Activated CD4-positive, alpha-beta T cell treated with anti-CD3 and anti-CD28 coated beads, Interleukin-2, amount 50 U/mL, for 4 hours (primary cell): ENCODE measurements at places on chromosomes 1 and 21.
A peak's percentile ranks its signal among the peaks of the same experiment; 100 is the strongest.

GRCh38 chr1:48572646-48573258 is 100.7 kb upstream of the SPATA6 start:
- DNase-seq: no peak

DNA sequence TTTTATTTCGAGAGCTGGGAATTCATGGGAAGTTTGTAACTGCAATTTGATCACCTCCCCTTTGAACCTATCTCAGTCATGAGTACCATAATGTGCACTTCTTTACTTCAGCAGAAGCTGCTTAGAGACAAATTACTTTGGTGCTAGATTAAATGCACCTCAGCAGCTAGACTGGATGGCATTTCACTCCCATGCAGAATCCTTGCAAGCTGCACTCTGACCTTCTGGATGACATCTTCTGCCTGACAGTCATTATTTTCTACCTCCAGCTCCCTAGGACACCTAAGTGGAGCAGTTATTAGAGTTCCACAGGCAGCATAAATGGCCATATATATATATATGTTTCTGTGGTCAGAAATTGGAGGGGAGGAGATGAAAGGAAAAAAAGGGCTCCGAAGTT is 366.0 kb upstream of the TMPRSS15 start:
- no peak for DNase-seq

GRCh38 chr1:38191461-38191860 is 144.9 kb upstream of the POU3F1 start:
- no peak for DNase-seq

- DNase-seq: no peak
These were observed 1.7 kb downstream of the ZC3H12A start for GRCh38 chr1:37476087-37476452.

- DNase-seq: no peak
These were observed 18.0 kb downstream of the DENND2C start for GRCh38 chr1:114651893-114652292.

DNA sequence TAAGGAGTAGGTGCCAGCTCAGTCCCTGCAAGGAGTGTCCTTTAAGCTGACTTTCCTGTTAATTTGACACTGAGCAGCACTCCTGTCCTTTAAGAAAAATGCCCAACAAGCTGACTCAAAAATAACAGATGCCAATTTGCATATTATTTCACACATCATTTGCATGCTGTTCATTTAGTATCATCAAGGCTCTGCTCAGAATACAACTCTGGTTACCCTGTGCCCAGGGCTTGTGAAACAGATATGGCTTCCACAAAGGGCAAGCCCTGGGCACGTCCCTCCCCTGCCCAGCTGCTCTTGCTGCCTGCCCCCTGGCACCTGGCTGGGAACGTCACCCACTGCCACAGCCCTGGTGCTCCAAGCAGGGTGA is 10.3 kb downstream of the KCNN3 start:
- DNase-seq: no peak

GRCh38 chr1:184788970-184789369 is 34.3 kb upstream of the EDEM3 start:
- DNase-seq: no peak

DNA sequence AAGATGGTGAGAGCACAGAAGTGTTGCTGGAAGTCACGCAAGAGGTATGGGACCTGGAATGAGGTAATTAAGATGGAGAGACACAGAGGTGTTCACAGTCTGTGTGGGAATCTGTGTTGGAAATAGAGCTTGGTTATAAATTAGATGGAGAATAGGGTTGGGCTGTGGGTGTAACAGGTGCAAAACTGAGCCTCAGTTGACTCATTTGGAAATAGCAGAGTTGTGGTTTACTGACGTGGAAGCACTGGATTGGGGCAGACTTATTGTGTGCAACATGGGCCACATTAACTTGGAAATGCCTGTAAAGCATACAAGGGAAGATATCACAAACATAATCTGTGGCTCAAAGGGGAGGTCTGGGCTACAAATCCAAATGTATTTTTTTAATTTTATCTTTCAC is 13.0 kb downstream of the CAMSAP2 start:
- no peak for DNase-seq

DNA sequence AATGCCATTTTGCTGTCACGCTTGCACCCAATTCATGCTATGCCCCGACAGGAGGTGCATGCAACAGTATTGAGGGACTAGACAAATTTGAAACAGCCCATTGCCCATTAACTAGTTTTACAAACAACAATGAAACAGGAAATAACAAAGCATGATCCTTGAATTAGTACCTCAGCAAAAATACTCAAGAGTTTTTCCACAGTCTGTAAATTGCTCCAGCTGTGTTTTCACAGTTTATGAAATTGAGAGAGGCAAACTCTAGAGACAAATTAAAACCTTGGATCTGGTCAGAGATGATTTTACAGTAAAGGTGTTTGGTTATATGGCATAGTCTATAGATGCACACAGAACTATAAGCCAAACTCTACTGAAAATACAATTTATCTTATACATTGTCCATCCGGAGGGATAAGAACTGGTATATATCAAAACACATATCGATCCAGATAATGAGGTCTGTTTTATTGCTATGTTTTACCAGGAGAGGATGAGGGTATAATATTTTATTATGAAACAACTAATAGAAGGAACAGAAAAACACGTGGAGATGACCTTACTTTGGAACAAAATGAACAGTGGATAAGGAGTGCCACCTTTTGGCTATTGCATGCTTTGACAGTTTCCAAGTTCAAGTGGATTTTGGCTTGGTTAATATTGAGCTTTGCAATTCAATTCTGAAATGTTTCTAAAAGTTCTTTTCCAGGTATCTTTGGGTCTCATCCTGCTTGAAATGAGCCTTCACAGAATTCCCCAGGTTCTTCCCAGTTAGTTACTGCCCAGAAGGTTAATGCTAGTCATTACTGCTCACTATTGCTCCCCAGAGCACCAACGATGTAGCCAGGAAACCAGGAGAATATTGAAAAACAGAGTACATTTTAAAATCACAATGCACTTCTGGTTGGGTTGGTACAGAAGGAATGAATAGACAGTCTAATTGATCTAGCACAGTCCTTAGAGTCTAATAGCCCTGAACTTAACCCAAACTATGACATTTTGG is 45.7 kb downstream of the ZC3H11B start:
- no peak for DNase-seq

GRCh38 chr1:234931404-234931973 is 197.1 kb downstream of the TOMM20 start:
- DNase-seq: no peak

GRCh38 chr1:55374801-55375616 is 159.8 kb upstream of the USP24 start:
- no peak for DNase-seq

DNA sequence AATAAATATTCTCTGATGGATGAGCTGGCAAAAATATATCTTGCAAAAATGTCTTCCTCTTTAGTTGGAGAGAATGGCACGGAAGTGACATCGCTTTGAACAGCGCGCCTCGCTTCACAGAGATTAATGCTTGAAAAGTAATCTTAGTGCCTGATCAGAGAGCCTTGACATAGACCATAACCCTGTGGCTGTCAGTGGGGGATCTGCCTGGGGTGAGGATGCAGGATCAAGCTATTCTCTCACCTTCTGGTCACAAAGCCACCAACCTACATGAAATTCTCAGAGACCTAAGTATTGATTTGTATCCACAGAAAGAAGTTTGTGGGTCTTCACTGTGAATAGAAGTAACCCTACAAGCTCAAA is 492.6 kb downstream of the LMO4 start:
- no peak for DNase-seq

DNA sequence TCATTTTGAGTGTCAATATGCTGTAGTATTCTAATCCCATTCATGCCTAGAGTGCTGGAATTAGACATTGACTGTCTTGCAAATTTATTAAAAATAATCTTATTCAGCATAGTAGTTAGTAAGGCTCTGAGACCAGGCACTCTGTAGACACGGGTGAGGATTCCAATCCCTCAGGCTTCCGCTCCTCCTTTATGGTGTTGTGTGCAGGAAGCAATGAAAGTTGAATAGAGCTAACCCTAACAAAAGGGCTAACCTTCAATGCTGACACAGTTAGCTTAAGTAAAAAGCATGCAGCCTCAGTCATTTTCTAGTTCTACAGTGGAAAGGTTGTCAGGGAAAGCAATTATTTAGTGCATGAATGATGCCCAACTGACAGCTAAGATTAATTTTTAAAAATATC is 199.6 kb upstream of the SGIP1 start:
- no peak for DNase-seq

- DNase-seq: no peak
These were observed 975.0 kb upstream of the NCAM2 start for GRCh38 chr21:20023193-20023592.

GRCh38 chr1:201713086-201713810 is 115.7 kb upstream of the IPO9 start:
- no peak for DNase-seq

GRCh38 chr1:43052786-43053439 is 94.2 kb upstream of the SLC2A1 start:
- no peak for DNase-seq

- no peak for DNase-seq
These were observed 838.8 kb upstream of the ADAMTS5 start for GRCh38 chr21:27805696-27806095.

GRCh38 chr1:29415156-29415830 is 179.0 kb downstream of the PTPRU start:
- DNase-seq: no peak

GRCh38 chr1:171855381-171855780 is 14.1 kb downstream of the DNM3 start:
- no peak for DNase-seq

GRCh38 chr21:38297194-38297631 is 40.4 kb downstream of the KCNJ15 start:
- no peak for DNase-seq

DNA sequence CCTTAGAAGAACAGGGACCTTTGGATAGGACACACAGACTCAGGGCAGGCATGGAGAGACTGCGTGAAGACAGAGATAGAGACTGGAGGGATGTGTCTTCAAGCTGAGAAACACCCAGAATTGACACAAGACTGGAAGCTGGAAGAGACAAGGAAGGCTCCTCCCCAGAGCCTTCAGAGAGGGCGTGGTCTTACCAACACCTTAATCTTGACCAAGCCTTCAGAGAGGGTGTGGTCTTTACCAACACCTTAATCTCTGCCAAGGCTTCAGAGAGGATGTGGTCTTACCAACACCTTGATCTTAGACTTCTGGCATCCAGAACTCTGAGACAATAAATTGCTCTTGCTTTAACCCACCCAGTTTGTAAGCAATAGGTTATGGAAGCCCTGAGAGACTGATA is 481.4 kb upstream of the VAMP3 start:
- no peak for DNase-seq

DNA sequence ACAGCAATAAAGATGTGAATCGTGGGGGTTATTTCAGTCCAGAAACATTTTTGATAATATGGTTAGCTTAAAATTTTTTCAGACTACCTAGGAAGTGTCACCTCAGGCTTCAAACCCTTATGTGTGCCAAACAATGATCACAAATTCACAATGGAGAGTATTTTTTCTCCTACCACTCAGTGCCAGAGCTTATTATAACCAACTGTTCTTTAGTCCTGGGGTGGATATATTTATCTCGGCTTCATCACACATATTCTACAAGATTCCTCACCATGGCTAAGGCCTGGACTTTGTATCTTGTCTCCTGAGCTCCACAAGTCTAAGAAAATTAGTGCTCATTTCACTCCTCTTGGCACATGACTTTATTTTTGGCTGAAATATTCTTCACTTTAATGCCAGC is 629.1 kb downstream of the RWDD3 start:
- DNase-seq: no peak

DNA sequence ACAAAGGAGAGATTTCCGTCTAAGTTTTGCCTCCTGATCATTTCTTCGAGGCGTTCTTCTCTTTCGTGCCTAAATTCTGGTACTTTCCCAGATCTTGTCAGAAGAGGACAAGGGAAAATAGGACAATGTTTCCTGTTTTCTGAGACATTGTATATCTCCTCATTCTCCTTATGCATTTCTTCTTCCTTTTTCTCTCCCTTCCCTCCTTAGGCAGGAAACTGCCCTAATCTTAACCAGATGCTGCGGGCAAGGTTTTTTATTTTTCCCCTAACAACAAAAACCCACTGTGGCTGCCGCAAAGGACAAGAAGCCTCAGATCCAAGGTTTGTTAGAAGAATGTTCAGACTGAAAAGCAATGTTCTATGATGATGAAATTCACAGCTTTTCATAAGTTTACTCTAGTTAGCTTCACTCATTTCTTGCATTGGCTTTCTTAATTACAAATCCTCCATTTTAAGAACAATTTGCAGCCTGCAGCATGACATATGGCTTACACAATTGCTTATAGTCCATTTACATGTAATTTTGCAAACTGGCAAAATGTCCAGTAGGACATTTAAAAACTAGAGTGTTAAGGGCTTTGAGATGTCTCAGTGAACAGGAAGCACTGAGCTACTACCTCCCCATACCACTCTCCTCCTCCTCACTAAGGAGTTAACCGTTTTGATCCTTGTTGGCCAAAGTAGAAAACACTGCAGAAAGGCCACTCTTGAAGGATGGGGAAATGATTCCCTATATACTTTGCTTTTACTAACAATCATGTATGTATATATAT is 624 bp downstream of the CTSK start:
- no peak for DNase-seq

DNA sequence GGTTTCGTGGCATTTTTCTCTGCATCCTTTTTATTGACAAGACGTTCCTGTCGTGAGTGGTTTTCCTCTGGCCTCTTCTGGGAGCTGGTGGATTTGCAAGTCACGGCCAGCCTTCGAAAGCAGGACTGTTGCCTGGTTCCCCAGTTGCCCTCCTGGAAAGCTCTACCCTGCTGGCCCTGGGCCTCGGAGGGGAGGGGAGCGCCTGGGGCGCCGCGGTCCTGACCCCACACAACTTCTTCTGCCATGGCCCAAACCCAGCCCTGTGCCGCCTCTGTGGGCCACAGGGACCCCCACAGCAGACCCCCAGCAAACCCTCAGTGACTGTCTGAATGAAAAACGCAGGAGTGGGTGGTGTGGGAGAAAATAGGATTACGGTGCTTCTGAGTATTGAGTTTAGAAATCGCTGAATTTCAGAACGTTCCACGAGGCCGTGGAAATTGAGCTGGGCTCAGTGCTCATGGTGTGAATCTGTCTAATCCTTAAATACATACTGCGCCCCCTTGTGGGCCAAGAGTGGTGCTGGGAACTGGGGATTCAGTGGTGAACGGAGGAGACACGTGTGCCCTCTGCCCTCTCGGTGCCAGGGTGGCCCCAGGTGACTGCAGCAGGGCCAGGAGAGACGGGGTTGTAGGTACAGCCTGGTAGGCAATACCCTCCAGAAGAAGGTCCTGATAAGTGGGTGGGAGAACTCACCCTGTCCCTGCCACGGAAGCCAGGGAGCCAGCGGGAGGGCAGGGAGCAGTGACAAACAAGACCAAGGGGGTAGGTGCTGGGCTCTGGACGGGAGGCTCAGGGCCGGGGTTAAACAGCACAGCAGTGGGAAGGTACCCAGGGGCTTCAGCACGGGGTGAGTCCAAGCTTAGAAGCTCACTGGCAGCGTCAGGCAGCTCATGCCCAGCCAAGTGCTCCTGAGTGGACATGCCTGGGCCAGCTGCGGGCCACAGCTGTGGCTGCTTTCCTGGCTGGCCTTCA is 101.2 kb upstream of the COL6A1 start:
- DNase-seq: peak; percentile 66
